Stimulated activated CD8-positive, alpha-beta memory T cell treated with anti-CD3 and anti-CD28 coated beads, Interleukin-4, amount 100 ng/mL, for 1 hour (primary cell): ENCODE measurements at places on chromosomes 7 and 10.

DNA sequence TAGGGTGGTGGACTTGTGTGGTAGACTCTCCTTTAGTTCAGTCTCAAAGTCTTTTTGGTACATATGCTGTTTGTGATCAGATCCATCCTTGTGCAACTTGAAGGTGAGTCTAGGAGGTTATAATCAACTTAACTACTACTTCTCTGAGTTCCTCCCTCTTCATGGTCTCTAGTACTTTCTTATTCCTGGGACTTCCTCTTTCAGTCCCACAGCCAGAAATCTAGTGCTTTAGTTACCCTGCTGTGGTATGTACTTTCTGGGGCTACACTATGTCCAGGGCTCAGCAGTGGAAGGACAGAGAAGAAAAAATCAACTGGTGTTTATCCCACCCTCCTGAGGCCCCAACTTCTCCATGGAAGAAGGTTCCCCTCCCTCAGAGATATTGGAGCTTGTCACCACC lies 19.4 kb upstream of the ATAD1 start:
- no peak for DNase-seq

- peak; percentile 42 for DNase-seq
Observed at GRCh38 chr10:133318494-133319127, 9.9 kb downstream of the ZNF511 start.

GRCh38 chr10:77328272-77328816 lies 309.3 kb downstream of the KCNMA1 start:
- no peak for DNase-seq

DNA sequence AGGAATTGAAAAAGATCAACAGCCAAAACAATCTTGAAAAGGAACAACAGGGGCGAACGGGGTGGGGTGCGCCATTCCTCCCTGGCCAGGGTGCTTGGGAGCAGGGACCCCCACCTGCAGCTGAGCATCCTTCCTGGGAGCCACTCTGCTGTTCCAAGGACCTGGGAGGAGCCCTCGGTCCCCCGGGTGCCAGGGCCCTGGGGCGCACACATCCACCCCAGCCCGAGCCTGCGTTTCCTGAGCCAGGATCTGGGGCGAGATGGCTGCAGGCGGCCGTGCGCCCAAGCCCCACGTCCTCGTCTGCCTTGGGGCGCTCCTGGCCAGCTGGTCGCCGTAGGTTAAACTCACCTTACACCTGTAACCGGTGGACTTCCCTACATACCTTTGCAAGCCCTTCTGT lies 10.6 kb downstream of the AP3M1 start:
- no peak for DNase-seq

DNA sequence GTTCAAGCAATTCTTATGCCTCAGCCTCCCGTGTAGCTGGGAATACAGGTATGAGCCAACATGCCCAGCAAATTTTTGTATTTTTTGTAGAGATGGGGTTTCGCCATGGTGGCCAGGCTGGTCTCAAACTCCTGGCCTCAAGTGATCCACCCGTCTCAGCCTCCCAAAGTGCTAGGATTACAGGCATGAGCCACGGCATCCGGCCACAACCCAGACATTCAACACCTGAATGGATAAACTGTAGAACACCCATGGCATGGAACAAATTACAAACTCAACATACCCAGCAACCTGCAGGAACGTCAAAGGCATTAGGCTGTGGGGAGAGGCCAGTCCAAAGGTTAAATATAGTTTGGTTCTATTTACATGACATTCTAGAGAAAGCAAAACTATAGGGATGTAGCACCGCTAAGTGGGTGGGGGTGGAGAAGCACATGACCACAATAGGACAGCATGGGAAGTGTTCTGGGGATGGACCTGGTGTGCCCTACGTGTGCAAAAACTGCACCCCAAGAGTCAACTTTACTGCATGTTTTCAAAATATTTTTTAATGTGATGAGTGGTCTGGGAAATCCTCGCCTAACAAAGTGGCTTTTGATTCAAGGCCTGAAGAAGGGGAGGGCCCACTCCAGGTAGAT lies 6.5 kb upstream of the PGAM2 start:
- DNase-seq: no peak

GRCh38 chr10:27345455-27345920 lies 104.9 kb upstream of the ACBD5 start:
- DNase-seq: no peak

- DNase-seq: no peak
Observed at GRCh38 chr10:27482984-27483956, 20.8 kb upstream of the RAB18 start.

GRCh38 chr7:102424129-102424551 lies 9.2 kb upstream of the ORAI2 start:
- DNase-seq: no peak

GRCh38 chr10:124351481-124352220 lies 67.1 kb downstream of the OAT start:
- DNase-seq: no peak
